ENCODE measurements at places on chromosomes 3 and 15.

DNA sequence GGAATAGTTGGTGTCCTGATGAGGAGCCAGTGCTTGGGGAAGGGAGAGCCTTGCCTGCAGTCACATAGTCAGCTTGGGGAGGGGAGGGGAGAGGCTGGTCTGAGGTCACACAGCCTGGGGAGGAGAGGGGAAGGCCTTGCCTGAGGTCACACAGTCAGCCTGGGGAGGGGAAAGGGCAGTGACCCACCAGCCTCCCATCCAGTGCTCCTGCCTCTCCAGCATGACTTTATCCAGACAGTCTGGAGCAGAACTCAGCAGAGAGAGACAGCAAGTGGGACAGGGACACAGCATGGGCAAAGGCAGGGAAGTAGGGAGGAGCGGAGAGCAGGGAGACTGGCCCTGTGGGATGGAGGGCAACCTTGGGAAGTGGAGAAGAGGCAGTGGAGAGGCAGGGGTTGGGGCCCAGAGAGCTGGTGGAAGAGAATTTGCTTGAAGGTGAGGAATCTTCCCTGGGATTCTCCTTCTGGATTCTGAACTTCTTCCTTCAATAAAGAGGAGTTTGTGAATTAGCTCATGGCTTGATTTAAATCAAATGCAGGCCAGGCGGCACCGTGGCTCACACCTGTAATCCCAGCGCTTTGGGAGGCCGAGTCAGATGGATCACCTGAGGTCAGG lies 64.5 kb downstream of the CORO2B start:
- DNase-seq = no peak

GRCh38 chr3:88742106-88742505 lies 365.3 kb upstream of the EPHA3 start:
- peak; percentile 2 for DNase-seq

DNA sequence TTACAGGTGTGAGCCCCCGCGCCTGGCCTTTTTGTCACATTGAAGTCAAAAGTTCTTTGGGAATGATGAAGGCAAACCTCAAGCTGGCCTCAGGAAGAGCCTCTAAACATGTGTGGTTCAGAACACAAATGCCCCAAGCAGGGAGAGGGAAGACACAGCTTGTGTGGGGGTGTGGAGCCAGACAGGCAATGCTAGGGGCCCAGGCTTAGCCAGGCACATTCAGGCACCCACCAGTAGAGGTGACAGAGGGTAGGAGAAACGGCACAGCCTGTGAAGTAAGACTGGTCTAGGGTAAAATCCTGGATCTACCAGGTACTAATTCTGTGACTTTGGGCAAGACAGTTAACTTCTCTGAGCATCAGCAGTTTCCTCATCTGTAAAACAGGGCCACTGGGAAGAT lies 3.5 kb downstream of the HDC start:
- peak; percentile 66 for DNase-seq

DNA sequence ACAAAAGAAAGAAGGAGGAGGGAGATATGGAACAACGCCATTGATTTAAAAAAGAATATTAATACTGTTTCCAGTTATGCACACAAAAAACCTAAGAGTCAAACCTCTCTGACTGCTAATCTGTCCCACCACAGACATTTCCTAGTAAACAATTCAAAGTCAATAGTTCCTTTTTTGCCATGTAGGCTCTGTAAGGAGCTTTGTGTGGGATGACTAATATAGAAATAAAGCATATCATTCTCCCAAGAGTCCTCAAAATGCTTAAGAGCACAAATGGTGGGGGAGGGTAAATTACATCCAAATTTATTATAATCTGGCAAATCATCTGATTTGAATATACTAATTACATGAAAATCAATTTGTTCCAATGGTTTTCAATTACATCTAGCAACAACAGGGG lies 155.9 kb upstream of the CNTN4 start:
- DNase-seq = peak; percentile 76

- no peak for DNase-seq
These were observed 404.4 kb upstream of the NECTIN3 start for GRCh38 chr3:110667216-110667615.

DNA sequence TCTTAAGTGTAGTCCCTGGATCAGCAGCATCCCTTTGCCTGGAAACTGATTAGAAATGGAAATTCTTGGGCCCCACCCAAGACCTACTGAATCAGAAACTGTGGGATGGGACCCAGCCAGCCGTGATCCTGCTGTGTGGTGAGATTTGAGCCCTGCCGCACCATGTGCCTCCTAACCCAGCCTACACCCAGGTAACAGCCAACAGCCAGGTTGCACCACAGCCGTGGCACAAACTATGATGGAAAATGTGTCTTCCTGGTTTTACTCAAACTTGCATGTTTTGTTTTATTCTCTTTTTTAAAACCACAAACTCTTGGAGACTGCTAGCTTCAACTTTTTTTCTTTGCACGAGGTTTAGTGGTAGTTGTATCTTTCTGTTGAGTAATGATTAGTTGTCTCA lies 2.6 kb downstream of the LIMD1 start:
- no peak for DNase-seq

- DNase-seq = no peak
These were observed 4.3 kb downstream of the ISL2 start for GRCh38 chr15:76340803-76341365.

DNA sequence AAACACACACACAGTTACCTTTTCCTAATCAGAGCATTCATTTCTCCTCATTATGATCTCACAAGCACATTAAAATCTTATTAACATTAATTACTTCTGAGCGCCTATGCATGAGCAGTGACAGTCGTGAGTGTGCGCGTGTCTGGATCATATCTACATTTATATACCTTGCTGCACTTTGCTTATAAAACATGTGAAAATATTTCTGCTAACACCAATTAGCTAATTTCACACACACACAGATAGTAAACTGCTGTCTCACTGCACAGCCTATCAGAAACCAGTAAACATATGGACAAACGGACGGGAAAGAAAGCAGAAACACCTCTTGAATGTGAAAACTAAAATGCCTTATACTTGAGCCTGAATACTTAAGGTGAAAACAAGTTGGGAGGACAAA lies 64.8 kb downstream of the ZBTB20 start:
- DNase-seq = peak; percentile 41

- no peak for DNase-seq
These were observed 220.3 kb upstream of the AGTR1 start for GRCh38 chr3:148477375-148477774.

DNA sequence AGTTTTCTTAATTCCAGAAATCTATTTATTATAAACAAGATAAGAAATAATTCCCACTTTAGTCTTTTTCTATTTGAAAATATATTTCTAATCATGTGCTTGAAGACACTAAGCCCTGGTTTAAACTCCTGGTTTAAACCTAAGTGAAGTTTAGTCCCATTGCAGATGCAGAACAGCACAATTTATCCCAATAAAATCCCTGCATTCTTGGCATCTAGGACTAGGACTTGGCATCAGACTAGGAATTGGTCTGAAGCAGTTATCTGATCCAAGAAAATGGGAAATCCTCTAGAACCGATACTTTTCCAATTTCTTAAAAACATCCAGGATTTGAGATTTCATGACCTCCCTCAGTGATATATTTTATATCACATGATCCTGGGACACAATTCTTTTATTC lies 168.8 kb upstream of the VEPH1 start:
- DNase-seq = no peak
